Anterior cingulate cortex (tissue), 58 donors: ENCODE measurements at places on chromosomes 5 and 9.

DNA sequence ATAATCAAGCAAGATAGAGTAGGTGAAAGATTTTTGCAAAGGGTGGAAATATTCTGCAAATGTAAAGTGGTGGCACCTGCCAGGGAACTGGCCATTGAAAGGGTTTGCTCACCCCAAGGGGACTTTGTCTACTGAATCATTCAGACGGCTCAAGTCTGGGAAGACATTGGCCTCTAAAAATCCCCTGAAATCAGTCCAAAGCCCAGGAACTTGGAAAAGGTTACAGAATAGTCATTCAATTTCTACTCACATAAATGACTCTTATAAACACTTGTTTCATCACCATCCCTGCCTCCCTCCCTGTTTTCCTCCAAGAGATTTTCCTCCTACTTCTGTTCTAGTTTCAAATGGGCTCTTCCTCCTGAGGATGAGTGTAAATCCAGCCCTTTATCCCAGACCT is 28.5 kb downstream of the ZNF366 start:
- no peak for DNase-seq

DNA sequence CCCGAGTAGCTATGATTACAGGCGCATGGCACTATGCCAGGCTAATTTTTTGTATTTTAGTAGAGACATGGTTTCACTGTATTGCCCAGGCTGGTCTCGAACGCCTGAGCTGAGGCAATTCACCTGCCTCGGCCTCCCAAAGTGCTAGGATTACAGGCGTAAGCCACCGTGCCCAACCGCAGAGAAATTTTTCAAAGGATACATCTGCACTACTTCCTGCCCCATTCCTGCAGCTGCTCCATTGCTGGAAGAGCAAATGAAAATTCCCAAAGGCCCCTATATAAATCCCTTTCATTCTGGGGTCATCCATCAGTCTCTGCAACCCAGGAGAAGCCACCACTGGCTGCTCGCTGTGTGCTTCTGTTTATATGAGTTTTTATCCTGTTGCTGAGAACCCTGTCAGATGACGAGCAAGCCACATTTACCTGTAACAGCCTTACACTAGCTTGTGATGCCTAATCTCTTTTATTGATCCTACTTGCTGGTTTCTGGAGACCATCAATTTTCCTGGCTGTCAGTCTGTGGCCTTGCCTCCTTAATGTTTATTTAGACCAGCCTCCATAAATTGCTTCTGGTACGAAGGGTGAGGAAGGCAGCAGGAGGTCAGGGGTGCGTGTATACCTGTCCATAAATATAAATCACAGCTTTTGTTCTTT is 925.3 kb downstream of the TLE4 start:
- no peak for DNase-seq

GRCh38 chr5:150065346-150065745 is 21.0 kb downstream of the CSF1R start:
- DNase-seq = no peak

DNA sequence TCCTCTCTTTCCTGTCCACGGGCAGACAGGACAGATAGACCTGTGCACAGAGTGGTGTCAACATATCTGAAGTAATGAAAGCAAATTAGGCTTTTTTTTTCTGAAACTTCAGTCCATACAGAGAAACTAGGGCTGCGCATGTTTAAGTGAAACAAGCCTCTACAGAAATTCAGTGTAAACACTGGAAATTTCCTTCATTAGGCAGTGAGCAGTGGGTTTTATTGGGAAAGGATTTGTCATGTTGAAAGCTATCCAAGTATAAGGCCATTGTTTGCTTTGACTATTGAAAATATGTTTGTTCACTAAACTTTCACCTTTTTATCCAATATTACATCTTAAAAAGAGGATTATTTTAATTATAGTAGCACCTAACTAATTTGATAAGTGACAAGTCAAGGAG is 161.2 kb downstream of the AOPEP start:
- no peak for DNase-seq

DNA sequence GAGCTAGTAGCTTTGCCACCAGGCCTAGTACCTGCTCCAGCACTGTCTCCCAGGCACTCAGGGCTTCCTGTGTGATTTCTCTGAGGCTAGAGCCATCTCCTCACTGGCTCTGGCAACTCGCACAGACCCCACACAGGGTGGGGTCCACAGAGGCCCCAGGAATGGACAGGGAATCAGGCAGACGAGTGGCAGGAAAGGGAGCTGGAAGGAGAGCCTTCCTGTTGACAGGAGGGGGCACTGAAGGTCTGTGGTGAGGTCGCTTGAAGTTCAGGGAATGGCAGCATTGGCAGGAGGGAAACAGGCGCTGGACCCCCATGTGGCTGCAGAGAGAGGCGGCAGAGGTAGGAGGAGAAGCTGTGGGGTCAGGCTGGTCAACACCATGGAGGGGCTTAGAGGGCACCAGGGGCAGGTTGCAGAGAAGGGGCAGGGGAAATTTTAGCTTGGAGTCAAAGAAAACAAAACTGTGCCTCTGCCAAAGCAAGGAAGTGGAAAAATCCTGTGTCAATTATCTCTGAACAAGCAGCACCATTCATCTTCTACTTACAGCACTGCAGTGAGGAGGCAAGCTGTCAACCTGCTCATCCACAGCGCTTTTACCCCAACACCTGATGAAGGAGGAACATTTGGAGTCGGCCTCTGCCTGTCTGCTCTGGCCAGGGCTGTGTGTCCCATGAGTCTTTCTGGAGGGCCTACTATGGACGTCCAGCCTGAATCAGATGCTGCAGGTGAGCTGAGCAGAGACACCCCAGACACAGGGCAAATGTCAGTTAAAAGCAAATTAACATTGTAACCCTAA is 270.2 kb downstream of the FSTL4 start:
- no peak for DNase-seq

GRCh38 chr9:72315510-72316311 is 49.3 kb downstream of the ZFAND5 start:
- peak; percentile 76 for DNase-seq

- no peak for DNase-seq
Observed at GRCh38 chr5:115627295-115627865, 1.5 kb upstream of the TMED7 start.

DNA sequence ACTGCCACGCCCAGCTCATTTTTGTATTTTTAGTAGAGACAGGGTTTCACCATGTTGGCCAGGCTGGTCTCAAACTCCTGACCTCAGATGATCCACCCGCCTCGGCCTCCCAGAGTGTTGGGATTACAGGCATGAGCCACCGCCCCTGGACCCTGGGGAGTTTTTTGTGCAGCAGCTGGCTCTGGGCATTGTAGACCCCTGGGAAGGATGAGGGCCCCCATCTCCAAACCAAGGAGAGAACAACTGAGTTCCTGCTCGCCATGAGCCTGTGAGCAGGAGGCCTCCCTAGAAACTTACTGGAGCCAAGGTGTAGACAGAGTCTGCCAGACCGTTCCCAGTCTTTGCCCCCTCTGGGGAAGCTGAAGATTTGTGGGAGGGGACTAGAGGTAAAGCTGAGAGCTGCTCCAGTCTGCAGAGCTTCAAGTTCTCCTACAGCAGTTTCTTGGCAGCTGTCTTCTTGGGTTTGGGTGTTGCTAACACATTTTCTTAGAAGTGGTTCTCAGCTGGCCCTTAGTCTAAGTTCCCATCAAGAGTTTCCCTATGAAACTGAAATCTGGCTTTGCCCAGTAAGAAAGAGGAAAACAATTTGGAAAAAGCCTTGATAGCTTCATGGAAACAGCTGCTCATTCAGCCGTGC is 12.4 kb downstream of the NUDT2 start:
- no peak for DNase-seq

DNA sequence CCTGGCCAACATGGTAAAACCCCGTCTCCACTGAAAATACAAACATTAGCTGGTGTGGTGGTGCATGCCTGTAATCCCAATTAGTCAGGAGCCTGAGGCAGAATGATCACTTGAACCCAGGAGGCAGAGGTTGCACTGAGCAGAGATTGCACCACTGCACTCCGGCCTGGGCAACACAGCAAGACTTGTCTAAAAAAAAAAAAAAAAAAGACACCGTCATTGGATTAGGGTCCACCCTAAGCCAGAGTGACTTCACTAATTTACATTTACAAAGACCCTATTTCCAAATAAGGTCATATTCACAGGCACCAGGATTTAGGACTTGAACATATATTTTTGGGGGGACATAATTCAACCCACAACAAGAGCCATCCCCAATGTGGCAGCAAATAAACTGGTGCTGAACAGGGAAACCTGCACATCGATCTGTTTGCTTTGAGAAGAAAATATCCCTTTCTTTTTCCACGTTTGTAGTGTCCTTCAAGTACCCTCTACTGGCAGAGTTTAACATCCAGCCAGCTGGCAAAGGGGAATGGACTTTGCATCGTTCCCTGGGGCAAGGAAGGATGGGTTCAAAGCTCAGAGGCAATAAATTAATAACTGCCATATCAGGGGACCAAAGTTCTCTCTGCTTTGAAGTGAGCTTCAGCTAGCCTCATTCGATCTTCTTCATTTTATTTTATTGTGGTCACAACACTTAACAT is 3.7 kb upstream of the DNAJC25 start:
- DNase-seq = no peak

DNA sequence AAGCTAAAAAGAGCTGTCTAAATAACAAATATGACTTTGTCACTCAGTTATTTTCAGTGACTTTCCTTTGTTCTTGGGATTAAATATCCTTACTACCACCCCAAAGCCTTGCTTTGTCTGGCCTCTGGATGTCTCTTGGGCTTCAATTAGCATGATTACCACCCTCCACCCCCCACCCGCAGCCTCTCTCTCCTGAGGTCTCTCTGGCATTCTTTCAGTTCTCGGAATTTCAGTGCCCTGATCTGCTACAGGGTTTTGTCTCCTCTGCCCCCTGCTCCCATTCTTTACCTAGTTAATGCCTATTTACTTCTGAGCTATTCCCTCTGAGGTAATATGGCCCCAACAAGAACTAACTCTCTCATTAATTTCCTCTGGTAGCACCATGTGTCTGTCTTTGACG is 376.4 kb downstream of the DEPDC1B start:
- no peak for DNase-seq

- no peak for DNase-seq
Observed at GRCh38 chr5:69224520-69224919, 10.2 kb upstream of the CDK7 start.
